ENCODE measurements at places on chromosomes 1 and 21.

- DNase-seq: no peak
- peaks cover 8% of the 10 kb centered on the region for H3K4me1 ChIP-seq
Measured at GRCh38 chr1:63928186-63929105, 154.6 kb downstream of the ROR1 start.

- H3K36me3 ChIP-seq: no peaks in the 10 kb centered on the region
- H3K4me1 ChIP-seq: no peaks in the 10 kb centered on the region
- no peak for DNase-seq
- no peaks in the 10 kb centered on the region for H3K27me3 ChIP-seq
- H3K4me3 ChIP-seq: no peak overlapping the region
- H3K27ac ChIP-seq: no peak overlapping the region
Measured at GRCh38 chr1:59401581-59401980, 104.7 kb downstream of the FGGY start.

DNA sequence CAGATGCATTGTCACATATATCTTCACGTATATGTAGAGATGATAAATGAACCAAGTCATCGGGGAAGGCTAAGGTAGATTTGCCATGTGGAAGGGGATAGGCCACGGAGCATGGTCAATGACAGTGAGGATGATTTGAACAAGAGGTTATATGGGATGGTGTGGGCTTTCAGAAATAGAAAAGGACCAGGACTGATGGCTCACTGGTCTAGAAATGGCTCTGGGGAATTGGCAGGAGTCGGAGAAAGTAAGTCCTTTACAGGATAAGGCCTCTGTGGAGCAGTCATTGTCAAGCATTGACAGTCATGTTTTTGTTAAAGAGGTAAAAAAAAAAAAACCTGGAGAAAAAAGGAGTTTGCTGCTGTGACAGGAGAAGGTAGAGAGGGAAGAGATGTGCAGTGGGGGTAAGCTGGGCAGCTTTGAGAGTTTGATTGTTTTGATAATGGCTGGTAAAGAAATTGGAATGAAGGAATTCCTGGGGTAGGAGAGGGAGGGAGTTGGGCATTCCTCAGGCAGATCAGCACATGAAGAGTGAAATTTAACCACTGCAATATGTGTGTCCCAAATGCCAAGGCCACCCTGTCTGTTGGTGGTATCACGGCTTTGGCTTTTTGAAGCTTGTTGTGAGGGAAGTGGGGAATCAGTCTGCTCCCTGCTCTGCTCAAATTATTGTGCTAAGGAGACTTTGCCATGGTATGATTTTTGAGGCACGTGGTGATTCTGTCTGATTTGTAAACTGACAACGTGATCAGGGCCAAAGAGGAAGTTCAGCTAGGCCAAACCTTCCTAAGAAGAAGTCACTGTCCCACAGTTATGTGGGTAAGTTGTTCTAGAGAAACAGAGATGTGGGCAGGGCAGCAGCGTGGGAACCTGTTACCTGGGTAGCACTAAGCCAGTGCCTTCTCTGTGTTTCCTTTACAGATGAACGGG lies 26.0 kb downstream of the MACF1 start:
- H3K4me1 ChIP-seq: peaks cover 27% of the 10 kb centered on the region
- peaks cover 9% of the 10 kb centered on the region for H3K36me3 ChIP-seq
- H3K27me3 ChIP-seq: no peaks in the 10 kb centered on the region
- peak; percentile 84 for DNase-seq

GRCh38 chr1:51520700-51521248 lies 1.7 kb upstream of the EPS15 start:
- peaks cover 37% of the 10 kb centered on the region for H3K4me1 ChIP-seq
- no peak overlapping the region for H3K4me3 ChIP-seq
- DNase-seq: no peak
- H3K27me3 ChIP-seq: no peaks in the 10 kb centered on the region
- peaks cover 9% of the 10 kb centered on the region for H3K36me3 ChIP-seq
- 0 out of 2 replicates have a peak overlapping the region, but pooled peaks have one; percentile 2 for H3K27ac ChIP-seq

- peaks cover 8% of the 10 kb centered on the region for H3K27me3 ChIP-seq
- no peaks in the 10 kb centered on the region for H3K4me1 ChIP-seq
- no peaks in the 10 kb centered on the region for H3K36me3 ChIP-seq
- no peak overlapping the region for H3K27ac ChIP-seq
- no peak for DNase-seq
Measured at GRCh38 chr1:93033785-93034184, 45.3 kb upstream of the MTF2 start.

DNA sequence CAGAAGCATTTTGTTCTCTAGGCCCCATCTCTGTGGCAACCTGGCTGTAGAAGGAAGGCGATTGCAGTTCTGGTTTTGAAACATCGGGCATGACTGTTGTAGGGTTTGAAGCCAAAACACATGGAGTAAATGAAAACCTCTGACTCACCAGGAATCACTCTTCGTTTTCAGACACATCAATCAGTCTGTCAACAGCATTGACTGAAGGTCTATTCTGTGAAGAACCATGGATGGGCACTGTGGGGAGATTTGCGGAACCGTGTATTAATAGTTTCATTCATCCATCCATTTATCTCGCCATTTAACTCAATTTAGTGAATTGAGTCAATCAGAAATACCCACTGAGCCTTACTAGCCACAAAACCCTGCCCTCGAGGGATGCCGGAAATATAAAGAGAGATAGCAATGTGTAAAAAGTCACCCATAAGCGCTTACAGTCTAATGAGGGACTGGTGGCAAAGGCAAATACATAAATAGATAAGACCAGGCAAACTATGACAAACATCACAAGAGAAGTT lies 364.6 kb upstream of the PROX1 start:
- no peak overlapping the region for H3K4me3 ChIP-seq
- H3K36me3 ChIP-seq: no peaks in the 10 kb centered on the region
- no peaks in the 10 kb centered on the region for H3K4me1 ChIP-seq
- no peaks in the 10 kb centered on the region for H3K27me3 ChIP-seq
- H3K27ac ChIP-seq: no peak overlapping the region
- DNase-seq: no peak

DNA sequence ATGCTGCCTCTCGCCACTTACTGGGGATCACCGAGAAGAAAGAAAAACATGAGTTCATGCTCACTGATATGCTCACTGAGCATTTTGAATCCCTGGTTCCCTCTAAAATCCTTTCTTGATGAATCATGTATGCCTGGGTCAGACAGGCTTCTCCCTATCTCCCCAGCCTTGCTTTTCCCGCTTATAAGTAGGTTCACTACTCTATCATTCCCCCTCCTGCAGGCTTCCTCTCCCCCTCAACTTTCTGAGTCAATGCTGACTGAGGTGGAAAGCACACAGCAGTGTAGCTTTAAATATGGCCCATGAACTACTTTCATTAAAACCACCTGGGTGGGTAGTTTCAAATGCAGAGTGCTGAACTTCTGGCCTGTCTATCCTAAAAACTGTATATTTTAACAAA lies 41.7 kb downstream of the FMO4 start:
- no peaks in the 10 kb centered on the region for H3K4me1 ChIP-seq
- no peak overlapping the region for H3K4me3 ChIP-seq
- no peaks in the 10 kb centered on the region for H3K27me3 ChIP-seq
- no peak overlapping the region for H3K27ac ChIP-seq
- no peaks in the 10 kb centered on the region for H3K36me3 ChIP-seq

GRCh38 chr1:8142955-8143629 lies 117.0 kb upstream of the ERRFI1 start:
- no peaks in the 10 kb centered on the region for H3K27me3 ChIP-seq
- H3K4me1 ChIP-seq: peaks cover 30% of the 10 kb centered on the region
- no peak overlapping the region for H3K4me3 ChIP-seq
- DNase-seq: peak; percentile 56

- H3K4me1 ChIP-seq: no peaks in the 10 kb centered on the region
- H3K4me3 ChIP-seq: no peak overlapping the region
- no peak overlapping the region for H3K27ac ChIP-seq
- peaks cover 25% of the 10 kb centered on the region for H3K27me3 ChIP-seq
Measured at GRCh38 chr1:110254604-110255391, 44.7 kb downstream of the KCNC4 start.

DNA sequence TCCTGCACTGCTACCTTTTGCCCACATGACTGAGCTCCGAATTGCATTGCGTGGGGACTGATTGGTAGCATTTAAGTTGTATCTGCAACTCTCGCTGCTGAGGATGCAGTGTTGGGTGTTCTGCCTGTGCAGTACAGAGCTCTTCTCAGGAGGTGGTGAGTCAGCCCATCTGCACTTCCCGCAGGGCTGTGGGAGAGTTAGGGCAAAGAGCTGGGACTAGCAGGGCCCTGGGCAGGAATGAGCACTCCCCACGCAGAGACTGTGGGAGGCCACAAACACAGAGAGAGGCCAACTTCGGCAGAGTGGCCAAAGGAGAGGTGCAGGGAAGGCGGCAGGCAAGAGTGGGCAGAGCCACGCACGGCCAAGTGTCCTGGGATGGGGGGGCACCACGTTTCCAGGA lies 244.7 kb downstream of the SIPA1L2 start:
- no peak overlapping the region for H3K4me3 ChIP-seq
- no peaks in the 10 kb centered on the region for H3K27me3 ChIP-seq
- no peaks in the 10 kb centered on the region for H3K36me3 ChIP-seq
- no peak overlapping the region for H3K27ac ChIP-seq
- peaks cover 6% of the 10 kb centered on the region for H3K4me1 ChIP-seq
- DNase-seq: peak; percentile 23

GRCh38 chr1:112605633-112606327 lies 13.2 kb downstream of the ST7L start:
- peak overlapping the region; percentile 51 for H3K27ac ChIP-seq
- H3K27me3 ChIP-seq: no peaks in the 10 kb centered on the region
- peaks cover 81% of the 10 kb centered on the region for H3K36me3 ChIP-seq
- H3K4me1 ChIP-seq: peaks cover 12% of the 10 kb centered on the region

DNA sequence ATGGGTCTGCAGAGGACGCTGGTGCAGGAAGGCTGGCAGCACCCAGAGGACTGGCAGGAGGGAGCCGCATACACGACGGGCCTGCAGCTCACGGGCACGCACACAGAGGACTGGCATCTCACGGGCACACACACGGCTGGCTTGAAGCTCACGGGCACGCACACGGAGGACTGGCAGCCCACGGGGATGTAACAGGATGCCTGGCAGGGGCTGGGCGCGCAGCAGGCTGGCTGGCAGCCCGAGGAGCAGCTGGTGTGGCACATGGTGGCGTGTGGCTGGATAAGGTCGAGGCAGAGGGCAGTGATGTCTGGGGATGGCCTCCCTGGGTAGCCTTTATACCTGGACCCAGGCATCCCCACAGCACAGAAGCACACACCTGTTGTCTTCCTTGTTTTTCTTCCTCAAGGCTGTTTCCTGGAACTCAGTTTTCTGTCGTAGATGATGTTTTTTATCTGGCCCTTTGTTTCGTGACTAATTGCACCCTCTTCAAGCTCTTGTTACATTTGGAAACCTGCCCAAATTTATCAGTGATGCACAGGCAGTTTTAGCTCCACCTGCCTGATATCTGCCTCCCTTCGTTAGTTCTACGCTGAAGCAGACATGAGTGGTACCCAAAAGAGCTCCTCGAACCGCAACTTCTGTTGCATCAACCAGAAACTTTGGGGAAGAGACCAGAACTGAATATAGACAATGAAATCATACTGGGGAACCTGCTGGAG lies at the start of gene KRTAP12-1:
Gene KRTAP12-1, minus strand, starts transcription at position 303 of the 719 bp plus-strand sequence. Its CDS starts 40 bp downstream, at position 263.
- no peaks in the 10 kb centered on the region for H3K4me1 ChIP-seq
- no peak for DNase-seq
- H3K36me3 ChIP-seq: no peaks in the 10 kb centered on the region
- peaks cover 51% of the 10 kb centered on the region for H3K27me3 ChIP-seq

DNA sequence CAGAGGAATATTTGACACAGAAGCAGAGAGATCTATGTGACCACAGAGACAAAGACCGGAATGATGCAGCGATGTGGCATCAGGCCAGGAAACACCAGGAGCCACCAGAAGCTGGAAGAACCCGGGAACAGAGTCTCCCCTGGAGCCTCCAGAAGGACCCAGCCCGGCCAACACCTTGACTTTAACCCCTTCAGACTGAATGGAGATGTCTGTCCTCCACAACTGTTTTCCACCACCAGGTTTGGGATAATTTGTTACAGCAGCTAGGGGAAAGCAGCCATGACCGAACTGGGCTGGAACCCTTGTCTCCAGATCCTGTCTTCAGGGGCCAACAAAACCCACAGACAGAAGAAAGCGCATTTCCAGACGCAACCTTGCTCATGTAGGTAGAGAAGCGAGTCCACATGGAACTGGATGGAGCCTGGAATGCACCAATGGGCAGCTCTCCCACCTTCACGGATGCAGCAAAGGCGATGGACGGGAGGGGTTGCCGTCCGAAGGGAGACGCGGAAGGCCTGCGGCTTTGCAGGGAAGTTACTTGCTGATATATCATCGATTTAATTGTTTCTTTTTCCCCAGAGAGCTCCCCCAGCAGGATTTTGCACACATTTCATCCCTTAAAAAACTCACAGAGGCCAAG lies 396.6 kb downstream of the NPHP4 start:
- H3K27me3 ChIP-seq: no peaks in the 10 kb centered on the region
- H3K4me1 ChIP-seq: no peaks in the 10 kb centered on the region
- H3K36me3 ChIP-seq: no peaks in the 10 kb centered on the region

DNA sequence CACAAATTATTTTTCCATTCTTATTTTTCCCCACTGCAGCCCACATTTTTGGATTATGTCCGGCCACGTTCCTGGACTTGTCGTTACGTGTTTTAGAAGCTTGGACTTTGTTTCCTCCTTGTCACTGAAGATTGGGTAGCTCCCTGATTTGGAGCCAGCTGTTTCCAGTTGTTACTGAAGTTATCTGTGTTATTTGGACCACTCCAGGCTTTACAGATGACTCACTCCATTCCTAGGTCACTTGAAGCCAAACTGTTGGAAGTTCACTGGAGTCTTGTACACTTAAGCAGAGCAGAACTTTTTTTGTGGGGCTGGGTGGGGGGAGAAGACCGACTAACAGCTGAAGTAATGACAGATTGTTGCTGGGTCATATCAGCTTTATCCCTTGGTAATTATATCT lies 12.2 kb upstream of the AXDND1 start:
- peaks cover 40% of the 10 kb centered on the region for H3K36me3 ChIP-seq
- H3K27ac ChIP-seq: no peak overlapping the region
- H3K4me3 ChIP-seq: no peak overlapping the region
- DNase-seq: no peak
- H3K4me1 ChIP-seq: no peaks in the 10 kb centered on the region

DNA sequence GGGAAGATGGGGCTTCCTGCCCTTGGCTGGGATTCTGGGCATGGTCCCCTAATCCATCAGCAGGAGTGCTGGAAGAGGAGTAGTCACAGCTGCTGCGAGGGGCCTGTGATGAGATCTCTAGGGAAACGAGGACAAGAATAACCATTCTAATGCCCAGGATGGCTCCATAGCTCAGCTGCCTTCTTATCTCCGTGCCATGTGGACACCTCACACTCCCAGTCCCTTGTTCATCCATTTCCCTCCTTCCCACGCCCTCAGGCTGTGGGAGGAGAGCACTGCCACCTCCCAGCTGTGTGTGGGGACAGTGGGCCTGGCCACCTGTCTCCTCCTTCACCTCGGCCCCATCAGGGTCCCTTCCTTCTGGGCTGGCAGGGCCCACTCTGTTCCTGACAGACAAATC lies 16.1 kb upstream of the ETV3 start:
- no peak for DNase-seq
- H3K4me3 ChIP-seq: no peak overlapping the region
- peaks cover 26% of the 10 kb centered on the region for H3K4me1 ChIP-seq
- H3K36me3 ChIP-seq: no peaks in the 10 kb centered on the region
- no peaks in the 10 kb centered on the region for H3K27me3 ChIP-seq
